Sigmoid colon (tissue), 7 donors: ENCODE measurements at places on chromosomes 7 and 10. TPM values are rescaled to one million over a fixed set of nuclear protein-coding genes. Genes with fewer than 3 reads are reported as not detected.

DNA sequence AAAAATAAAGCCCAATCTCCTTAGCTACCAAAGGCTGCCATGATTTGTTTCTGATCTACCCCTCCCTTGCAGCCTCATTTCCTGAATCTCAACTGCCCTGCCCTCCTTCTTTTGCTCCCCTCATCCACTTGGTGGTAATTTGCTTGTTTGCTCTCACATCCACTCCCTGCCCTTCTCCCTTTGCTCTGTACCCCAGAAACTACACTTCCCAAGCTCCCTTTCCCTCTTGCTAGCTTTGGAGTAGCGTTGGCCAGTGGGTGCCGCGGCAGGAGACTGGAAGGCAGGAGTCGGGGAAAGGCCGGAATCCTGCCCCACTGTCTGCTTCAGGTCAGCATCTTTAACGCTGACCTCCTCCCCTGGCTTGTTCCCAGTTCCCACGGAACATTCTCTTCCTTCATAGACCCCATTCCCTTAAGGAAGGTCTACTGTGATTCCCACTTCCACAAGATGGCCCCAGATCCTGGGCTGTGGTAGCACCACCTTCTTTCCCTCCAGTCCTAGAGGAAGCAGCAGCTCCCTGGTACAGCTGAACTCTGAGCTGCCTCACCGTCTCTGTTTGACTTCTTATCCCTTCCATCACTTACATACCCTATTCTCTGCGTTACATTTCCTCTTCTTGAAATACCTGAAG, 79.1 kb downstream of the PIK3CG start:
- DNase-seq: no peak

Gene VIPR2
- polyA plus RNA-seq: 3.0 TPM

Gene SEC61A2
- 0.69 TPM for polyA plus RNA-seq

Gene MYO3A
- not detected for polyA plus RNA-seq

DNA sequence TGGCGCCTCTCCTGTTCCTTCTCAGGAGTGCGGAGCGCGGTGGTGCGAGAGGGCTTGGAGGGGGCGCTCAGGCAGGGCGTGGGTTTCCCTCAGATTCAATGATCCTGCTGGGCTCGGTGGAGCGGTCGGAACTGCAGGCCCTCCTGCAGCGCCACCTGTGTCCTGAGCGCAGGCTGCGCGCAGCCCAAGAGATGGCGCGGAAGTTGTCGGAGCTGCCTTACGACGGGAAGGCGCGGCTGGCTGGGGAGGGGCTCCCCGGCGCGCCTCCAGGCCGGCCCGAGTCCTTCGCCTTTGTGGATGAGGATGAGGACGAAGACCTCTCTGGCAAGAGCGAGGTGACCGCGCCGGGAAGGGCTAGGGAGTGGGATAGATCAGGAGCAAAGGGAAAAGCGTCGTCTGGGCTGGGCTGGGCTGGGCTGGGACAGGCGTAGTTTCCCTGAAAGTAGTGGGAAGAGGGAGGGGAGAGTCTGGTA, 17.0 kb downstream of the FAM131B start:
- DNase-seq: no peak

DNA sequence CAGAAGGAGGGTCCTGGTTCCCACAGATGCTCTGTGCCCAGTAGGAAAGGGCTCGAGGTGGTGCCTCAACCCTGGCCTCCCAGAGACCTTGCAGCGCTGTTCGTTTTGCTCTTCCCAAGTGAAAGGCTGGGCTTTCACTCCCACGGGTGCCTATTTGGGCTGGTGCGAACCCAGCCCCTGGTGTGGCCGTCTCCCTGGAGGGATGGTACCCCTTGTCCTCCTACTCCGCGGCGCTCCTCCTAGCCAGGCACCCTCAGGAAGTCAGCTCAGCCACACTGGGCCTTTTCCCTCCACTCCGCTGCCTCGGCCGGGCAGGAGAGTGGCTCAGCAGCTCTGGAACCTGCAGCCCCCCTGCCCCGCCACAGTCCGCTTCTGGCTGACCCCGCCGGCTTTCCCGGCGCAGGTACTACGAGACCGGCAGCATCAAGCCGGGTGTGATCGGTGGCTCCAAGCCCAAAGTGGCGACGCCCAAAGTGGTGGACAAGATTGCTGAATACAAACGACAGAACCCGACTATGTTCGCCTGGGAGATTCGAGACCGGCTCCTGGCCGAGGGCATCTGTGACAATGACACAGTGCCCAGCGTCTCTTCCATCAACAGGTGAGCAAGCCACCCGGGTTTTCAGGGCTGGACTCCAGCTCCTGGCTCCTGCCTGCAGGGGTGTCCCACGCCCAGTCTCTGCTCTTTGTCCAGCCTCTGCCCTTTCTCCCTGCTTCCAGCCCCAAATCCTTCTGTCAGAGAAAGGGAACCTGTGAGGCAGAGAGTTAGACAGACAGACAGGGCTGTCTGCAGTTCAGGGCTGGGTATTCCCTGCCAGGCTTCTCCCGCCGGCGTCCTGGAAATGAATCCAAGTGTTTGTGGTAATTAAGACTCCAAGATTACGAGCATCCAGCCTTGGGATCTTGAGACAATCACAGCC, 5.2 kb downstream of the PAX2 start:
- DNase-seq: peak; percentile 42

DNA sequence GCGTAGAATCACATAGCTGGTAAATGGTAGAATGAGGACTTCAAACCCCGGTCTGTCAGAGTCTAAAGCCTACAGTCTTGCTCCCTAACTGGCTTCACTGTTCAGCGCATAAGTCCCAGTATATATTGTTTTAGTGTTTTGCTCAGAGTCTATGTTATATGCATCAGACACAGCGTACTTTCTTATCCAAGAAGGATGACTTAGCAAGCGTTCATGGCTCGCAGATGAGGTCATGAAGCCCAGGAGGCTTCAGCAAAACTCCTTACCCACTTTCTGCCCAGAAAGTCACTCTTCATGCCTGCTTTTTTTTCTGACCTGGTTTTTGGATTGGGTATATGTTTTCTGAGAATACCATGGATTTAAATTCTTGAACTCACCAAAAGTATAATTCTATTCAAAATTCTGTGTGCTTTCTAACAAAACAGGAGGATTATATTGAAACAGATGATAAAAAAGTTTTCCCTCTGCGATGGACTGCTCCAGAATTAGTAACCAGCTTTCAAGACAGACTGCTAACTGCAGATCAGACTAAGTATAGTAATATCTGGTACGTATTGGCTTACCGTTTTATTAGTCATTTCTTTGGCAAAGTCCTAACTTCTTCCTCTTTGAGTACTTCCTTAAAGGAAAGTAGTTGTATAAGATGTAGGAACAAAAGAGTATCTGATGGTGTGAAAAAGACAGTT, 24.6 kb upstream of the BHLHA15 start:
- DNase-seq: no peak

Gene TEX36
- not detected for polyA plus RNA-seq

DNA sequence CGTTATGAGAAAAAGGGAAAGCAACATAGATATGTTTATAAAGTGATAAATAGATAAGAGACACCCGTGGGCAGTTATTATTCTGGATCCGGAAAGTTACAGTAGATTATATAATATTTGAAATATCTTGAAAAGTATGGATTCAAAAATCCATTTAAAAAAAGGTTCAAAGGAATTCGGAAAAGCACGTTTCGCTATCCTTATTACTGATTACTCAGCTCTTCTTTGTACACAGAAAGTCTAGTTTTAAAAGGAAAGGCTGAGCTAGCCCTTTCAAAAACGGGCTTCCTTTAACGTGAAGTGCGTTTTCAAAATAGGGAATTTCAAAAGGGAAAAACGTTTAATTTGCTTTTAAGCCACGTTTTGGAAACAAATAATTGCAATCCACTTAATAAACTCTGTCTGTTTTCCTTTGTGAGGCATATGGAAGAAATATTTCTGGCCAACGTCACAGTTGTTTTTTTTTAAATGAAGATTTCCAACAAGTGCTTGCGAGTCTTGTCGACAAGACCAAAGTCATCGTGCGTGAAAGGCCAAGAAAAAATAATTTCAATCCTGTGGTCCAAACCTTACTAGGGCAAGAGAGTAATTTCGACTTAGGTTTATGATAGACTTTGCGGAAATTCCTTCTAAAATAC, 2.2 kb upstream of the SKIDA1 start:
- DNase-seq: no peak

- DNase-seq: no peak
Measured at GRCh38 chr10:91540733-91541132, 92.1 kb downstream of the PPP1R3C start.

GRCh38 chr7:85464042-85464651, 277.3 kb upstream of the SEMA3D start:
- no peak for DNase-seq

GRCh38 chr7:38367301-38367890, 94.0 kb upstream of the TARP start:
- DNase-seq: no peak

Gene PON1
- not detected for polyA plus RNA-seq

DNA sequence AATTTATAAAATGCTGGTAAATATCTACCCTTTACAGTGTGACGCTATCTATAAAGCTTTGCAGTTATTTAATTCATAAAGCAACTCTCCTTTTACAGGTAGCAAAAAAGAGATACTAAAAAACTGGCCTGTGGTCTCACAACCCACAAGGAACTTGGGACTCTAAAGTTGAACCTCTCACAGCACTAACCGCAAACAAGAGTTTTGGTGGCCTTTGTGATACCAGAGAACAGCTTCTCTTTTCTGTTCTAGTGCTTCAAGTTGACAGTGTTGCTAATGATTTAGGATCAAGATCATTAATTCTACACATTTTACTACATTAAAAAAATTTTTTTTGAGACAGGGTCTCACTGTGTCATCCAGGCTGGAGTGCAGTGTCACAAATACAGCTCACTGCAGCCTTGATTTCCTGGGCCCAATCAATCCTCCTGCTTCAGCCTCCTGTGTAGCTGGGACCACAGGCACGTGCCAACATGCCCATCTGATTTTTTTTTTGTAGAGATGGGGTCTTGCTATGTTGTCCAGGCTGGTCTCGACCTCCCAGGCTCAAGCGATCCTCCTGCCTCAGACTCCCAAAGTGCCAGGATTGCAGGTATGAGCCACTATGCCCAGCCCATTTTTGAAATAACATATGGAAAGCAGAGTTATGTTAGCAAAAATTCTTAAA, 56.0 kb upstream of the ST8SIA6 start:
- no peak for DNase-seq

- peak; percentile 61 for DNase-seq
Measured at GRCh38 chr10:69497231-69497561, 45.9 kb downstream of the TSPAN15 start.

Gene TLX1
- polyA plus RNA-seq: not detected
